ENCODE measurements at places on chromosomes 2 and 18.

DNA sequence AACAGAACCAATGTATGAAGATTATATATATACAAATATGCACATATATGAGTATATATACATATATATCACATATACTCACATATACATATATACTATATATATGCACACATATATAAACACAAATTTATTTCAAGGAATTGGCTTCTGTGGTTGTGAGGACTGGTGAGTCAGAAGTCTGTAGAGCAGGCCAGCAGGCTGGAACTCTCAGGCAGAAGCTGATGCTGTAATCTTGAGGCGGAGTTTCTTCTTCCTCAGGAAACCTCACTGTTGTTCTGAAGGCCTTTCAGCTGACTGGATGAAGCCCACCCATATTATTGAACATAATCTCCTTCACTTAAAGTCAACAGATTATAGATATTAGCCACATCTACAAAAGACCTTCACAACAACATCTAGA, 143.9 kb upstream of the CREB1 start:
- no peak for DNase-seq

DNA sequence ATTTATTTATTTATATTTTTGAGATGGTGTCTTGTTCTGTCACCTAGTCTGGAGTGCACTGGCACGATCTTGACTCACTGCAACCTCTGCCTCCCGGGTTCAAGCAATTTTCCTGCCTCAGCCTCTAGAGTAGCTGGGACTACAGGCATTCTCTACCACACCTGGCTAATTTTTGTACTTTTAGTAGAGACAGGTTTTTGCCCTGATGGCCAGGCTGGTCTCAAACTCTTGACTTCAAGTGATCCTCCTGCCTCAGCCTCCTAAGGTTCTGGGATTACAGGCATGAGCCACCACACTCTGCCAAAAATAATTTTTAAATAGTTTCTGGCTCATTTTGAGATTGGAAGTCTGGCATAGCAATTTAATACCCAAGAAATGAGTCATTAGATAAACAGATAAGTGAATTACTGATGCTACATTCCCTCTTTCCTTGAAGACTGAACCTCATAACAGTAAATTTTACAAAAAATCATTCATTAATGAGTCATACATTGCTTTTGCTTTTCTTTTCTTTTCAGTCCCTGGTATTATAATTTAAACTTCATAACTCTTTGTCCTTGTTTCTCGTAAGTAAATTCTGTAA, 881.6 kb upstream of the PIK3C3 start:
- DNase-seq = no peak

- DNase-seq = no peak
Observed at GRCh38 chr2:25338401-25338800, 3.3 kb downstream of the DNMT3A start.

DNA sequence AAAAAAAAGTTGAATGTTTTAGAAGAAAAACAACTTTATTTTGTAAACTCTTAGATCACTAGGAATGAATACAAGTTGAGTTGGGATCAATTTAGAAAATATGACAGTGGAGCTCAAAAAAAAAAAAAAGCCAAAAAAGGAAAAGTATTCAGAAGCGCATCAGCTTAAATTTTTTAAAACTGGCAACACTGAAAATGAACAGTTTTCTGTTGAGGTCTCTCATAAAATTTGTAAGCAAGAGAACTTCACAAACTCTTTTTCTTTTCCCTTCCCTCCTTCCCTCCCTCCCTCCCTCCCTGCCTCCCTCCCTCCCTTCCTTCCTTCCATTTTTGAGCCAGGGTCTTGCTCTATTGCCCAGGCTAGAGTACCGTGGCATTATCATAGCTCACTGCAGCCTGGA, 143.9 kb downstream of the B3GNT2 start:
- DNase-seq = no peak

- no peak for DNase-seq
Observed at GRCh38 chr2:96860065-96861029, 2.5 kb upstream of the ANKRD39 start.

Data from putamen (tissue), 1 donor.